ENCODE measurements at places on chromosomes 6 and 20. TPM values are rescaled to one million over a fixed set of nuclear protein-coding genes. Genes with fewer than 3 reads are reported as not detected.
A peak's percentile ranks its signal among the peaks of the same experiment; 100 is the strongest.

DNA sequence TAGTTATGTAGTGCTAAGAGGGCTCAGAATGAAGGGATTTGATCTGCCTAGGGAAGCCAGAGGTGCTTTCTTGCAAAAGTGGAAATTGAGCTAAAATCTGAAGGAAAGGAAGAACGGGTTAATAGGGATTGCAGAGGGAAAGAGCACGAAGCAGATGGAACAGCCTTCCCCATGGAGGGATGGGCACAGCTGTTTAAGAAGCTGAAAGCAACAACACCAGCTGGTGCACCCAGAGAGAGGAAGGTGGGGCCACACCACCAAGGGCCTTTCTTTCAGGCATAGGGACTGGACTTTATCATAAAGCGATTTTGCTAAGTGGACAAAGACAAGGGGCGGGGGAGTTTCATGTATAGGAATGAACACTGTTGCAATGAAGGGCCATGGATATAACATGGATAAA, 65.8 kb upstream of the SNRPB2 start:
- no peak for DNase-seq

DNA sequence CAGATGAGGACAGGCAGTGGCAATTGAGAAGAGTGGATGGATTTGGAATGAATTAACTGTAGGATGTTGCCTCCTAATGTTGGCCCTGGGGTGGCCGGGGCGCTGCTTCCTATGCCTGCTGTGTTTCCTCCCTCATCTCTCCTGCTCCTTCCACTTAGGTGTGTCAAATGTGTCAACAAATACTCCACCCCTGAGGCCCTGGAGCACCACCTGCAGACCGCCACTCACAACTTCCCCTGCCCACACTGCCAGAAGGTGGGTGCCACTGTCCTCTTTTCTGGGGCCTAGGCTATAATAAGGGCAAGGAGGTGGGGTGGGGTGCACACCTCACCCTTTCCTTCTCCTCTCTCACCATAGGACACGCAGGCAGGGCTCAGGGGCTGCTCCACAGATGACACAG, 30.0 kb upstream of the CHMP4B start:
- no peak for DNase-seq

DNA sequence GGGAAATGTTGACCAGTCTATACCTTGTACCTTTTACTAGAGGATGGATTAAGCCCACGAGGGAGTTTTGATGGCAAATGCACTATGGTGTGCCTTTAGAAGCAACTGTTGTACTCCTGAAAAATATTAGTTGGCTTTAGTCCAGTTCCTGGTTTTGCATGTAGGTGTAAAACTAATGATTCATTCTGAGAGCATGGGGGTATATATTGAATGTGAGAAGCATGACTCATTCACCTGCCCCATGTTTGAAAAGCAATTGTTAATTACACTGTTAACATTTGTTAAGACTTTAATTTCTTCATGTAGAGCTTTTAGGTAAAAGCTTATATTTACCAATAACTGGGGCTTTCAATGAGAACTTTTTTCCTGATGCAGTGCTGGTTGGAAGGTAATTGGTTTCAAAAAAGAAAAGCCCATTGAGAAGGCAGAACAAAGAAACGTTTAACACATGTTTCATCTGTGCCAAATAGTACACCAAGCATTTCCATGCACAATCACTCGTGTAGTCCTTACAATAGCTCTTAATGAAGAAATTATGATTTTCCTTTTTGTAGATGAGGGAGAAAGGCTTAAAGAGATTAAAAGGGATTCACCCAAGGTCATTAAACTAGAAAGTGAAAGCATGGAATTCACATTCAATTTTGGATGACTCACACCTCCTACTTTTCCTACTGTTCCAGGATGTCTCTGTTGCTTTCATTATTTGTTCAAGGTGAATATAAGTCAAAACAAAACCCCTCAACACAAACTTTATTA, 134.1 kb downstream of the CCDC170 start:
- DNase-seq, result no peak

DNA sequence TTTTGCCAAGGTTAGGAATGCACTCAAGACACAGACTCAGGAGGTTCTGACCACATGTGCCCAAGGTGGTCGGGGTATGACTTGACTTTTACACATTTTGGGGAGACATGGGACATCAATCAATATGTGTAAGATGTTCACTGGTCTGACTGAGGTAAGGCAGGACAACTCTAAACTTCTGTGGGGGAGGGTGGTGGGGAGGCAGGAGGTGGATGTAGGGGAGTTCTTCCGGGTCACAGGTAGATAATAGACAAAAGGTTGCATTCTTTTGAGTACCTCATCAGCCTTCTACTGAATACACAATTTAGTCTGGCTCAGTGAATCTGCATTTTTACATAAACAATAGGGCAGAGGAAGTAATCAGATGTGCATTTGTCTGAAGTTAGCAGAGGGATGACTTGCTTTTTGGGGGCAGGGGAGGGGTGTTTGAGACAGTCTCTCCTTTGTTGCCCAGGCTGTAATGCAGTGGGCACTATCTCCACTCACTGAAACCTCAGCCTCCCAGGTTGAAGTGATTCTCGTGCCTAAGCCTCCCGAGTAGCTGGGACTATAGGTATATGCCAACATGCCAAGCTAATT, 10.9 kb downstream of the ECHDC1 start:
- DNase-seq, result no peak

DNA sequence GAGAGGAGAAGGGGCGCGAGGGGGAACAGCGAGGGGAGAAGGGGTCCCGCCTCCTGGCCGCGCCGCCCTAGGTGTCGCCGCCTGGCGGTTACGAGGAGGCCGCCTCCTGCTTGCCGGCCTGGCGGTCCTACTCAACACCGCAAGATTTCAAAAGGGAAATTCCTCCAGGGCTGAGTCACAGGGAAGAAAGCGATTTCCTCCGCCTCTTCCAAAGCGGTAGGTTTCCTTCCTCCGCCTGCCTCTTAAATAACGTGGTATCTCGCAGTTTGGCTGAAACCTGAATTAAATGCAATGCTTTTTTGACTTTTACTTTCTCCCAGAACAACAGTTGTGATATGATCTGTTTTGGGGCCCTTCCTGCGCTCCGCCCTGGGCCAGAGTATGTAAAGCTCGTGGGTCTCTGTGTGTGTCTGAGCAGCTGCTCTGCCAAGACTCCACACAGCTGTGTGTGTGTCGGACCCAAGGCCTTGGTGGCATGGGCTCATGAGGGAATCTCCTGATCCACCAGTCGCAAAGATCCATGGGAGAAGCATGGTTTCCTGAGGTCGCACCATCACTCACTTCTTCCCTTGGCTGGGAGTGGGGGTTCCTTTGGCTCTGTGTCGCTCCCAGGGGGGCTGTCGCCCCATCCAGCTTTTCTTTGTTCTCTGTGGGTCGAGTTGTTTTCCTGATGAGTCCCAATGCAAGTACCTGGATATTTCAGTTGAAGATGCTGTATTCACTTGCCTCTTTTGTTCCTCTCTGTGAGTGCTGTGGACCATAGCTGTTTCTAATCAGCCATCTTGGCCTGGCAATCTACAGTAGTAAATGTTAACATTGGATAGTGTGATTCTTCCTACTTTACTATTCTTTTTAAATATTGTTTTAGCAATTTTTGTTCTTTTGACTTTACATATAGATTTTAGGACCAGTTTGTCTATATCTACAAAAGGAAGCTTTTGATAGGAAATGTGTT, 31.6 kb upstream of the NOTCH4 start:
- peak; percentile 80 for DNase-seq

GRCh38 chr6:105573138-105573537, 170.3 kb upstream of the PREP start:
- no peak for DNase-seq

Gene NRSN1
- not detected for total RNA-seq

Gene SIRPB2
- total RNA-seq, result 10.3 TPM

Gene TMEM200A
- total RNA-seq, result 0.65 TPM

Gene MCHR2
- total RNA-seq, result not detected

Measured in left cardiac atrium (tissue), 4 donors.